ENCODE measurements at places on chromosomes 4 and X.

- peak; percentile 26 for DNase-seq
Observed at GRCh38 chr4:3248811-3249661, at the start of gene MSANTD1. TSS of gene MSANTD1 (plus strand) at chr4:3249159. CDS start at chr4:3249223, 64 bp downstream.

DNA sequence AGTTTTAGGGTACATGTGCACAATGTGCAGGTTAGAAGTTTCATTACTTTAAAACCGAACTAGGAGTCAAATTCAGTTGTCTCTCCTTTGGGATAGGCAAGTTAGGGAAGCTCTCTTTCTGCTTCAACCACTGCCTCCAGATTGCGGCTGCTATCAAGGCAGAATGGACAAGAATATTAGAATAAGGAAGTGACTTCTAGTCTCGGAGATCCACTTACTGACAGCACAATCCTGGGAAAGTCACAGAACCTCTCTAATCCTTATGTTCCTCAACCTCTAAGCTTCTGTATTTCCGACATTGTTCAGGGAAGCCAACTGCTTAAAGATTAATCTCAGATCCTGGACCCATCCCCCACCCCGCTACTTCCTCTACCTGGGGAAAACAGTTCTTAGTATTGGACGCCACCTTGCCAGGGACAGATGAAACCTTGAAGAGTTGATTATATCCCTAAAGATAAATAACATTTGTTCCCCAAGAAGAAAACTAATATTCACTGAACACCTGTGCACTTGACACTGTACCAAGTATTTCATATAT lies 2.1 kb downstream of the NUP62CL start:
- DNase-seq, result no peak

DNA sequence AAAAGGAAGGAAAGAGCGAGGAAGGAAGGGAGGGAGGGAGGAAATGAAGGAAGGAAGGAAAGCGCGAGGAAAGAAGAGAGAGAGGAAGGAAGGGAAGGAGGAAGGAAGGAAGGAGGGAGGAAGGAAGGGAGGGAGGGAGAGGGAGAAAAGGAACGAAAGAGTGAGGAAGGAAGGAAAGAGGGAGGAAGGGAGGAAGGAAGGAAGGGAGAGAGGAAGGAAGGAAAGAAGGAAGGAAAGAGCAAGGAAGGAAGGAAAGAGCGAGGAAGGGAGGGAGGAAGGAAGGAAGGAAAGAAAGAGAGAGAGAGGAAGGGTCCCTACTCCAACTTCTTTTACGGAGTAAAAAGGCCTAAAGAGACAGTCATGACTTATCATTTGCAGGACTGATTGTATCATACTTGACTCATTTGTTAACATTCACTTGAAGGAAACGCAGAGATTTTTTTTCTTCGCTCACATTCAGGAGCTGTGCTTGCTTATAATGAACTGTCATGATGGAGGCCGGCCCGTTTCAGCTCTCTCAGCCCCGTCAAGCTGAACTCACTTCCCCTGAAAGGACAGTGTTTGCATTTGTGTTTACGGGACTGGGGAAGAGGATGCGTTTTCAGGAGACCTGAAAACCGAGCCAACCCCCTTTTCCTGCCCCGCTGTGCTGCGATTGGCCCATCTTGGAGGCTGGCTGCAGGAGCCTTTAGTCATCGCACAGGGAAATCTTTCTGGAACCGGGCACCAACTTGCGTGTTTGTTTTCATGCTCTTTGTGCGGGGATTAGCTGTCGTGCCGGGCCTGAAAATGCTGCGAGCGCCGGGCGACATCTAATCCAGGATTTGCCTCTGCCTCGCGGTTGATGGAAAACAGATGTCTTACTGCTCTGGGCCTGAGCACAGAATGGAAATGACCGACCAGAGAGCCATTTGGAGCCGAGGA lies 17.8 kb downstream of the TRIM2 start:
- DNase-seq, result peak; percentile 84

DNA sequence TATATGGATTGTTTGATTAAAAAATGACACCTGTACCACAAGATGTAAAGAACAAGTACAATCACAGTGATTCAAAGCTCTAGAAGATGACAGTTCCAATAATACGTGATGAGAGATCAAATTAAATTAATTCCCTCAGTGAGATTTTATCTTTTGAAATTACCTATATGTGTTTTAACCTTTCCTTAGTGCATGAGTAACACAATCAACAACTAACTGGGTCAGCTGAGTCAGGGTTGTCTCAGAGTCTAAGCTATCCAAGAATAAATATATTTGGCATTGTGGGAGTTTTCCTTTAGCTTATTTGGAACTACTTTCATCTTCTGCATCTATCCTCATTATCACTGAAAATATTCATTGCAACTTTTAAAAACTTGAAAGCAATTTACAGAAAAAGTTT lies 162.8 kb downstream of the WDFY3 start:
- peak; percentile 19 for DNase-seq

- no peak for DNase-seq
Observed at GRCh38 chr4:85776579-85776978, 301.6 kb downstream of the ARHGAP24 start.

DNA sequence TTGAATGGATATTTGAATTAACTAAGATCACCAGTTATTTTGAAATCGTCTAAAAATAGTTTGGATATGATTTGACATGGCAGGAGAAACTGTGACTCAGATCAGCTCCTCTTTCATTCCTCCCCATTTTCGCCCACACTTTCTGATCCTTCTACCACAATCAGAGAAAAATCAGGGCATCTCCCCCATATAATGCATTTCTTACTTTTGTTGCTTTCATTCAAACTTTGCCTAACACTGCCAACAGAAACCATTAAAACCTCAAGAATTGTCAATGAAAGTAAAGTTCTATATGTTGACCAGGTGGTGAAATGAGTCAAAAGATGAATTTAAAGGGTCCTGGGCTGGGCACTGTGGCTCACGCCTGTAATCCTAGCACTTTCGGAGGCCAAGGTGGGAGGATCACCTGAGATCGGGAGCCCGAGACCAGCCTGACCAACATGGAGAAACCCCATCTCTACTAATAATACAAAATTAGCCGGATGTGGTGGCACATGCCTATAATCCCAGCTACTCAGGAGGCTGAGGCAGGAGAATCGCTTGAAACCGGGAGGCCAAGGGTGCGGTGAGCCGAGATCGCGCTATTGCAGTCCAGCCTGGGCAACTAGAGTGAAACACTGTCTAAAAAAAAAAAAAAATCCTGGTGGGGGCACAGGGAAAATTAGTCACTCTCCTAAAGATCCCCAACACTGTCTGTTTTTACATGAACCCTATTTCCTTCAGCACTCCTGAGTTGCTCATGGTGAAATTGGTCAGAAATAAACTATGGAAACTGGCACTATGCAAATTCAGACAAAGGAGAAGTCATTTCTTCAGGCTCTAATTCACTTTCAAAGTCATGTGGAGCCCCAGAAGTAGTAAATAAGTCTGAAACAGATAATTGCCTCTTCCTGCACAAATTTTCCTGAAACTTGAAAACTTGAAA lies 122.8 kb upstream of the NOCT start:
- DNase-seq, result no peak

DNA sequence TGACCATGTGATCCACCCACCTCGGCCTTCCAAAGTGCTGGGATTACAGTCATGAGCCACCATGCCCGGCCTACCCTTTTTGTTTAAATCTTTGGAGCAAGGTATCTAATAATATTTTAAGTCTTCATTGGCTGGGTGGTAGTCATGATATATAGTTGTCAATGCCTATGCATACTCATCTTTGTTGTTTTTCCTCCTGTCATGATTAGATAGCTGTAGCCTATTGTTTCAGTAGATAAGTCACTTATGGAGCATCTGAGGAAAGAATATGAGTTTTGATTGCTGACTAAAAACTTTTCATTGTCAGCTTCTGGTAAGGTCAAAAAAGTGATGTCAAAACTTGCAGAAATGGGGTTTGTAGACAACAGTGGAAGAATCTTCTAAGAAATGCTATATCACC lies 119.8 kb downstream of the KDM6A start:
- DNase-seq, result no peak

GRCh38 chr4:16667464-16667863 lies 231.0 kb downstream of the LDB2 start:
- peak; percentile 74 for DNase-seq

- DNase-seq, result peak; percentile 84
Observed at GRCh38 chr4:17448689-17449088, 63.2 kb downstream of the QDPR start.
